ENCODE measurements at places on chromosomes 6 and 20.

- DNase-seq = no peak
Observed at GRCh38 chr6:103720393-103720792, 1139.3 kb downstream of the HACE1 start.

GRCh38 chr20:25453035-25453810, 45.8 kb downstream of the GINS1 start:
- no peak for DNase-seq

GRCh38 chr6:33822575-33823395, 19.0 kb upstream of the MLN start:
- no peak for DNase-seq

DNA sequence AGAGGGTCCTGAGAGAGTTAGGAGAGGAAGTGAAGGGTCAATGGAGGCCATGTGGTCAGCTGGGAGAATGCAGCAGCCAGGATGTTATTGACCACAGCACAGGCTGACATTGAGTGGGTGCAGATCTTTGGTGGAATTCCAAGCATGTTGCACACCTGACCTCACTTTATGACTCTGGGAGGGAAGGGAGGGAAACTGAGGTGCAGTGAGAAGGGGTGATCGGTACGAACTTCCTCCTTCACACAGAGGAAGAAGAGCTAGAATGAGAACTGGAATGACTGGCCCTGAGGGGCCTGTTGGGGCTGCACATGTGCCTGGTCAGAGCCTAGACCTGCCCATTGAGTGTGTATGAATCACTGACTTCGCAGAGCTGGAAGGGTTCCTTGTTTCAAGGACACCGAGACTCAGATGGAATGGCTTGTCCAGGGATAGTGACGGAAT, 9.8 kb downstream of the FAM83D start:
- no peak for DNase-seq

DNA sequence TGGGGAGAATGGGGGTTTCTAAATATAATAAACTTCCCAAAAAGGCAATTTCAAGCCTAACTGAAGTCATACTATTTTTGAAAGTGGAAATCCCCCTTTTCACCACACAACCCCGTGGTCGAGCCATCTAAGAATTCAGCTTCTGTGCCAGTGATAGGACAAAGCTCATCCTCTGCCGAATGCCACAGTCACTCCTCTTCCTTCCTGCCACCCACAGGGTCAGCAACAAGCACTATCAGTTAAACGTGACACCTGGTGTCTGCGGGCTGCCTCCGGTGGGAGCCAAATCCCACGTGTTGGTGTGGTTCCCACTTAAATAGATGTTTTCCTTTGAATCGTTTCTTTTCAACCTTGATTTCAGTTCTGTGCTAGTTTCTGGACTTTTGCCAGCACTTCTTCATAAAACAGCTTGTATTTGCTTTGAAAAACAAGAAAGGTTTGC, 60.7 kb downstream of the TNFAIP3 start:
- DNase-seq = no peak

DNA sequence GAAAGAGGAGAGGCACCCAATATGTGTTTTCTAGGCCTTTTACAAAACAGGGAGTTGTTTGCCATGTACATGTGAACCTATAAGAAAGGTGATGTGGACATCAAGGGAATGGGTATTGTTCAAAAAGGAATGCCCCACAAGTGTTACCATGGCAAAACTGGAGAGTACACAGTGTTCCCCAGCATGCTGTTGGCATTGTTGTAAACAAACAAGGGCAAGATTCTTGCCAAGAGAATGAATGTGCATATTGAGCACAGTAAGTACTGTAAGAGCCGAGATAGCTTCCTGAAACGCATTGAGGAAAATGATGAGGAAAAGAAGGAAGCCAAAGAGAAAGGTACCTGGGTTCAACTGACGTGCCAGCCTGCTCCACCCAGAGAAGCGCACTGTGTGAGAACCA, 13.1 kb downstream of the QRSL1 start:
- DNase-seq = no peak

DNA sequence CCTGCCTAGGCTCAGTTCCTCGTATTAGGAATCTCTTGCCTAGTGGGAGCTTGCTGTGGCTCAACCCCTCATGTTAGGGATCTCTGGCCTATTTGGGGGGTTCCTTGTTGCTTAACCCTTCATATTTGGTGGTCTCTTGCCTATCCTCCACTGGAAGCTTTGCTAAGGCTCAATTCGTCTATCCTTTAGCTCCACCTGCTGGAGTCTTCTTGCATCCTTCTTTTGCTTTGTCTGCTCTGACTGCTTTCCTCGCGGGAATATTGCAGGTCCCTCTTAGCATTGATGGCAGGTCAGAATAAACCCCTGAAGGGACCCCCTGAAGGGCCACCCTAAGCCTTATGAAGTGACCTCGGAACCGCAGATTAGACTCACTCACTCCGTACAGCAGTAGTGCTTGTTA, 203.0 kb upstream of the TBX18 start:
- DNase-seq = peak; percentile 31

- DNase-seq = peak; percentile 93
Observed at GRCh38 chr6:27672113-27672799, 199.4 kb upstream of the ZNF184 start.

- DNase-seq = no peak
Observed at GRCh38 chr20:53163486-53163885, 191.3 kb downstream of the TSHZ2 start.

DNA sequence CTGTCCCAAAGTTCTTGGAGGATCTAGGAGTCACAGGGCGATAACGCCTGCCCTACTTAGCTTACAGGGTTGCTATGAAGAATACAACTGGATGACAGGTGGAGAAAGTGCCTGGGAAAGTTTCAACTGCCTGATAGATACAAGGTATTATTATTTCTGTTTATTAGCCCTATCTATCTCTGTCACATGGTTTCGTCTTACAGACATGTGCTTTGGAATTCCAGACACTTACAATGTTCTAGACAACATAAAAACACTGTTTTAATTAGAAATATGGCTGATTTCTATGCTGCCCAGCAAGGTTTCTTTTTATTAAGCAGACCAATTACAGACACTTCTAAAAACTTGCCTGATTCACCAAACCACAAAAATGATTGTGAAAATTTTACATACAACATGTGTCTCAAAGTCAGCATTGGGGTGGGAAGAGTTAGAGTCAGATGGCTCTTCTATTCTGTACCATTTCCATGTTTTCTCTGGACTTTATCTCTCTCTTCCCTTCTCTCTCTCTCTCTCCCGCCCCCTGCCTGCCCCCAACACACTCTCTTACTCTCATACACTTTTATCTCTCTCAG, 50.0 kb downstream of the GJA10 start:
- DNase-seq = no peak

DNA sequence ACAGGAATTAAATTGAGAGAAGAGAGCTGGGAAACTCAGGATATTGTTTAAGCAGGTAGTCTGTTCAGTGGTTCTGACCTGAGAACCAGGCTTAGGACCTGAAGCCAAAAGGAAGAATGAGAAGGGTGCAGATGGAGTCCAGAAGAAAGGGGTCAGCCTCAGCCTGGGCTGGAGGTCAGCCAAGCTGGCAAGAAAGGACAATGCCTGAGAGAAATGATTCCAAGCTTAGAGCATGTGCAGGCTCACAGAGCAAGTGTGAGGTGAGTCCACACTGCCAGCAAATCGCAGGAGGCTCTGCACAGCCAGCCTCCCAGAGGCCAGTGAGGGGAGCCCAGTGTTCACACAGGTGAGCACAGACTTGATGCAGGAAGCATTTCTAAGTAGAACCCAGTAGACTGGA, 47.3 kb downstream of the DAAM2 start:
- DNase-seq = no peak

GRCh38 chr20:42063141-42063540, 445.0 kb upstream of the CHD6 start:
- no peak for DNase-seq

DNA sequence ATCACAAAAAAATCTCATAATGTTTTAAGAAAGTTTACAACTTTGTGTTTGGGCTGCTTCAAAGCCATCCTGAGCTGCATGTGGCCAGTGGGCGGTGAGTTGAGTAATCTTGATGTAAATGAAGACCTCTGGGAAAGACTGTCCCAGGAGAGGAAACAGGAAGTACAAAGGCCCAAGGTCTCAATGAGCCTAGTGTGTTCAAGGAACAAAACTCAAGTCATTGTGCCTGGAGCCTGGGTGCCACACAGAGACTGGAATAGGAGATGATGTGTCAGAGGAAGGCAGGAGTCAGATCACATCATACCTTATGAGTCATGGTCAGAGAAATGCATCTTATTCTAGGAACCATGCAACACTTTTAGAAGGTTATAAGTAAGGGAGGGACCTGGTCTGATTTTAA, 51.5 kb downstream of the COL19A1 start:
- peak; percentile 79 for DNase-seq

DNA sequence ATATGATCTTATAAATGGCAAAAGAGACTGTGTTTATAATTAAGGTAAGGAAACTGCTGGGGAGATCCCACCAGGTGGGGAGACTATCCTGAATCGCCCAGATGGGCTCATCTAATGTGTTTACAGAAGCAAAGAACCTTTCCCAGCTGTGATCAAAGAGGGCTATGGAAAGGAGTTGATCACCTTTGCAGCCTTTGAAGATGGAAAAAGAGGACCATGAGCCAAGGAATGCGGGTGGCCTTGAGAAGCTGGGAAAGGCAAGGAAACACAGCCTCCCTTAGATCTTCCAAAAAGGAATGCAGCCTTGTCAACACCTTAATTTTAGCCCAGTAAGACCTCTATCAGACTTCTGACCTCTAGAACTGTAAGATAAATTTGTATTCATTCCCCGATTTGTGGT, 66.5 kb upstream of the ADGRG6 start:
- no peak for DNase-seq

GRCh38 chr6:112846681-112847080, 499.6 kb downstream of the RFPL4B start:
- DNase-seq = no peak

DNA sequence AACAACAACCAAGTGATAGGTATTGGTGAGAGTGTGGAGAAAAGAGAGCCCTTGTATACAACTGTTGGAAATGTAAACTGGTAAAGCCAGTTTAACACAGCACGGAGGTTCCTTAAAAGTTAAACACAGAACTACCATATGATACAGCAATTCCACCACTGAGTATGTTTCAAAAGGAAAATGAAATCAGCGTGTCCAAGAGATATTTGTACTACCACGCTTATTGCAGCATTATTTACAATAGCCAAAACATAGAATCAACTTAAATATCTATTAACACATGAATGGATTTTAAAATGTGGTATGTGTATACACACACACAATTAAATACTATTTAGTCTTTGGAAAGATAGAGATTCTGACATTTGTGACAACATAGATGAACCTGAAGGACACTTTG, 1.1 kb downstream of the PTCHD4 start:
- no peak for DNase-seq

GRCh38 chr6:127102299-127102698, 16.2 kb upstream of the RSPO3 start:
- DNase-seq = peak; percentile 72

DNA sequence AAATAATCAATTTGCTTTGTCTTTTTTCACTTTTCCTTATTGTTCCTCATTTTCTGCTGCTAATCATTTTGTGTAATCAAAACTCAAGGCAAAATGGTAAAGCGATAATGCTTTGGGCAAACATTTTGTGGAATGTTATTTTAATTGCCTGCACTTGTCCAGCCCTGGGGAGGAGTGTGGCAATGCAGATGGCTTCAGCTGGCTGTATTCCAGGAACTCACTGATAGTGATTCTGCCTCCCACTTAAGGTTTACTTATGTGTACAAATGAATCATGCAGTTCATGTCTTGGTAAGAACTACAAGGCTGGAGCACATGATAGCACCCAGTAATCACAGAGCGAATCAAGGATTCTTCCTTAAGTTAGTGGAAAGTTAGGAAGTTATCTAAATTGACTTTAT, 107.8 kb downstream of the COL19A1 start:
- no peak for DNase-seq

DNA sequence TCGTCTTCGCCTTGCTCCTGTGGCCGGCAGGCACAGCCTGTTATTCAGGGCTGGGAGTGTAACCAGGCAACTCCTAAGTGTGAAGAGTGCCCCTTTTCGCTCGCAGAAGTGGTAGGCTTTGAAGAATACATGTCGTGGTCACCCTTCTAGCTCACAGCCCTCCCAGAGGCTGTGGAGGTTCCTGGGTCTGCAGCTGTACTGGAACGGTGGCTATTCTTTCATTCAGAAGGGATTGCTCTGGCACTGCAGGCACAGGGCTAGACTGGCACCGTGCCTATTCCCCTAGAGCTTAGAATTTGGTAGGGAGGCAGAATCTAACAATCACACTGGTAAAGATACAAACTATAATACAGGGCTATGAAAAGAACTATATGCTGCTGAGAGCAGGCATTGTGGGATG, 1.1 kb upstream of the SRSF12 start:
- DNase-seq = no peak

DNA sequence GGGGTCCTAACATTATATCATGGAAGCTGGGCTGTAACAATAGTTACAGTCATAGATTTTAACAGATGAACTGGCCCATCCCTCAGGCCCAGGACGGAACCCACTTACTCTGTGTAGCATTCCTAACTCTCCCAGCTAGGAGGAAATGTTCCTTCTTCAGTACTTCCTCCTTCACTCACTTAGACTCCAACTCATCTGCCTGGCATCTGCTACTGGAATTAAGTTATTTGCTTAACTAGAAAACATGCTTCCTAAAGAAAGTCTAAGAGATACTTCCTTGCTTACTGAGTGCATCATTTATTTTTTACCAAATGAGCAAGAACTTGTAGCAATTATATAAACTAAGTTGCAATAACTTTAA, 20.5 kb downstream of the GCLC start:
- DNase-seq = peak; percentile 37

- no peak for DNase-seq
Observed at GRCh38 chr6:27541933-27542297, 69.0 kb upstream of the ZNF184 start.

All from SW 1271 (cell line).